H54 (cell line): ENCODE measurements at places on chromosomes 5 and 9.

GRCh38 chr9:77954666-77955015, 77.0 kb downstream of the GNAQ start:
- DNase-seq: no peak

GRCh38 chr9:99986642-99987041, 80.2 kb downstream of the STX17 start:
- DNase-seq: no peak

DNA sequence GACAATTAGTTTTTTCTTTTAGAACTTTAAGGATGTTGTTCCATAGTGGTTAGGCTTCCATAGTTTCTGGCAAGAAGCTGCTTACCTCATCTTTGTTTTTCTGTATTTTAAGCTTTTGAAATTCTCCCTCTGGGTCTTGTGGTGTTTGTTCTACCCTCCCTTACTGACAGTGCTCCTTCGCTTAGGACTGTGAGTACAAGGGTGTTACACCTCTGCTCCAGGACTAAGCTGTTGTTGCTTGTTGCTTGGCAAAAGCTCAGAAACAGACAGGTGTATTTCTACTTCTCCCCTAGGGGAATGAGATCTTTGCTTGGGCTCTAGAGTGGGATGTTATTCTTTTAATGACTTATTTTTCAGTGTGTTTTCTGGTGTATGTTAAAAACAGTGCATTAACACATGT, 225.2 kb downstream of the WDR70 start:
- no peak for DNase-seq

DNA sequence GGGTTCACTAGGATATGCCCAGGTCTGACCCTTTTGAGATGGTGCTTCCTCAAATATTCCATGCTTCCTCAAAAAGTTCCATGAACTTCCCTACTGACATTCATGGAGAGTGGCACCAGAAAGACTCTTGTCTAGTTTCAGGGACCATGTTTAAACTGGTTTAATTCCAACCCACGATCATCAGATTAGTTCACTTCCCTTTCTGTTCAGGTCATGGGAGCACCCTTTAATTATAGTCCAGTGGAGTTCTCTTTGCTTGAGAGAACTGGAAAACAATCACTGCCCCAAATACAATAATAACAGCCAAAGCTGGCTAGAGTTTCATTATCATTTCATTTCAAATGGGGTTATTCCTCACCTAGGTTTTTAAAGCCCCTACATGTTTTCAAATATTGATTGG, 9.7 kb upstream of the ERBIN start:
- no peak for DNase-seq

- DNase-seq: no peak
These were observed 295.1 kb downstream of the CDK5RAP2 start for GRCh38 chr9:120284821-120285220.

DNA sequence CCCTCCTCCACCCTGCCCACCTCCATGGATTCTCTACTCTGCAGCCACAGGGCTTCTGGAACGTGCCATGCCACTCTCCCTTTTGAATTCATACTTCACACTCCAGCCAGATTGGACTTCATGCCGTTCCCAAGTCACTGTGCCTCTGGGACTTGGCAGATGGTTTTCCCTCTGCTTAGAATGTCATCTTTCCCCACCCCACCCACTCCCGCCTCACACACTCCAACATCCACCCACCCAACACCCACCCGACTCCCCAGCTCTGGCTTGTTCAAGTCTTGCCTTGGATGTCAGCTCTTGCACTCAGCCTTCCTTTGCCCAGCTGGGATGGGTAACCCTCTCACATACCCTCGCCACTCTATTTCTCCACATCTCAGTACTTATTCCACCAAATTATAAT, 142.1 kb upstream of the DHFR start:
- no peak for DNase-seq

- no peak for DNase-seq
These were observed 386.8 kb upstream of the PTPRD start for GRCh38 chr9:10999646-11000045.

- no peak for DNase-seq
These were observed 4.7 kb upstream of the LCN2 start for GRCh38 chr9:128144239-128145181.

GRCh38 chr9:34380511-34381315, 4.0 kb upstream of the MYORG start:
- DNase-seq: no peak

DNA sequence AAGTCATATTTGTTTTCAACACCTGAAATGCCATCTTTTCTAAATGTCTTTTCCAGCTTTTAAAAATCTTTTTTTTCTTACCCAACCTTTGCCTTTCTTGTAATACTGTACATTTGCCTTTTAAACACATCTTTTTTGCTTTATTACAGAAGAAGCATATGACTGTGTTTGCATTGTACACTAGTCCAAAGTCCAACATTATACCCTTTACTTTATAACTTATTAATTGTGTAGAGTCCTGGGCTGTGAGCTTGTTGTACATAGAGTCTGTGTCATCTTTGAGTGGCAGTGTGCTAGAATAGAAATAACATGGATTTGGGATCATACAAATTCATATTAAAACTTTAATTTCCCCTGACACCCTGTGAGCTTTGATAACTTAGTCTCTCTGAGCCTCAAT, 23.7 kb downstream of the CWC27 start:
- DNase-seq: no peak

GRCh38 chr5:98735806-98736507, 37.5 kb upstream of the RGMB start:
- DNase-seq: no peak

- DNase-seq: no peak
These were observed 128.5 kb upstream of the STC2 start for GRCh38 chr5:173456751-173457171.

DNA sequence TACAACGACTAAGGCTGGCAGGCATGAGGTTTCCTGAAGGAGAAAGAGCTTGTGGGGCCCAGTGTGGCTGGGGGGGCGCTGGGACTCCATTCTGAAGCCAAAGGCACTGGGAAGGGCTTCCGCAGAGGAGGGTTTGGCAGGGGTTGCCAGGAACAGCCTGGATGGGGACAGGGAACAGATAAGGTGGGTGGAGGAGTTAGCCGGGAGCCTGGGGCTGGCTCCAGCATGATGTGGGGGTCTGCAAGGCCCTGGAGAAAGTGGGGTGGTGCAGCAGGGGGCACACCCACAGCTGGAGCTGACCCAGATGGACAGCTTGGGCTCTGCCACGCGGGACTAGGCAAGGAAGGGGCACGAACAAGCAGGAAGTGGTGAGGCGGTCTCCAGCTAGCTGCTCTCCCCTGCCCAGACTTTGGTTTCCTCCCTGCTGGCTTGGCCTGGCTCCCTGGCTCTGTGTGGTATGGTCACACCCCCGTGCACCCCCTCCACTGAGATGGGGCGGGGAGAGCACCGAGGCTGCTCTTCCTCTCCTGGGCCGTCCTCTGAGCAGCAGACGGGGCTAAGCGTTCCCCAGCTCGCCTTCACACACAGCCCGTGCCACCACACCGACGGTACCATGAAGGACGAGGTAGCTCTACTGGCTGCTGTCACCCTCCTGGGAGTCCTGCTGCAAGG, at the start of gene LTC4S:
Gene LTC4S (plus strand): TSS at position 519 of the 672 bp plus-strand sequence. CDS start 95 bp downstream, at position 614.
- DNase-seq: no peak

DNA sequence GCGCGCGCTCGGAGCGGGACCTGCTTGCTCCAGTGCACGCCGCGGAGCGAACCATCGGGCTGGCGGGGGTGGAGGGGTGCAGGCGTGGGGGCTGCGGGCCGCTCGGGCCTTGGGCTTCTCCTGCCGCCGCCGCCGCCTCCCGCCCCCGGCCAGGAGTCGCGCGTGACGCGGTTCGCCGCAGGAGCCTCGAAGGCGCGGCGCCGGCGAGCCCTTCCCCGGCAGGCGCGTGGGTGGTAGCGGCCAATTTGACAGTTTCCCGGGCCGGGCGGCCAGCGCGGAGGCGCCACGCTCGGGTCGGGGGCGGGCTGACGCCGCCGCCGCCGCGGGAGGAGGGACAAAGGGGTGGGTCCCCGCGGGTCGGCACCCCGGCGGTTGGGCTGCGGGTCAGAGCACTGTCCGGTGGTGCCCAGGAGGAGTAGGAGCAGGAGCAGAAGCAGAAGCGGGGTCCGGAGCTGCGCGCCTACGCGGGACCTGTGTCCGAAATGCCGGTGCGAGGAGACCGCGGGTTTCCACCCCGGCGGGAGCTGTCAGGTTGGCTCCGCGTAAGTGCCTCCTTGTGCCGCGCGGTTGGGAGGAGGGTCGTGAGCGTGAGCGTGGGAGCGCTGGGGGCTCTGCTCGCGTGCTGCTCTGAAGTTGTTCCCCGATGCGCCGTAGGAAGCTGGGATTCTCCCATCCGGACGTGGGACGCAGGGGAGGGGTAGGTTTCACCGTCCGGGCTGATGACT, at the start of gene TJP2:
Gene TJP2 (plus strand): TSS at position 387 of the 725 bp plus-strand sequence. CDS start 96 bp downstream, at position 483.
- DNase-seq: peak; percentile 84

GRCh38 chr5:129963359-129963758, 59.1 kb downstream of the CHSY3 start:
- no peak for DNase-seq

GRCh38 chr9:76887003-76887821, 18.7 kb downstream of the PRUNE2 start:
- no peak for DNase-seq

DNA sequence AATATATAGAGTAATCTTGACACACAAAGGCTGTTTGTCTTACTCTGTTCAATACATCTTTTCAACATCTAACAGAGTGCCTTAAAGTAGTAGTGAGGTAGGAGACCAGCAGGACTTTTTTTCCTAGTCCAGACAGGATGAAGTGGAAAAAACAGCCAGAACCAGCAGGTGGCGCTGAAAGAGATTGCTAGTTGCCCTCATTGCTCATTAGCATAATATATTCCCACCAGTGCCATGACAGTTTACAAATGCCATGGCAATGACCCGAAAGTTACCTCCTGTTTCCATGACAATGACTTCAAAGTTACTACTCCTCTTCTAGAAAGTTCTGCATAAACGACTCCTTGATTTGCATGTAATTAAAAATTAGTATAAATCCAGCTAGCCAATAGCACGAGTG, 387.4 kb downstream of the ACTL7B start:
- peak; percentile 21 for DNase-seq
